ENCODE measurements at places on chromosomes 2 and 18.
A peak's percentile ranks its signal among the peaks of the same experiment; 100 is the strongest.

- DNase-seq, result no peak
Measured at GRCh38 chr2:230429513-230429912, 13.5 kb downstream of the SP100 start.

DNA sequence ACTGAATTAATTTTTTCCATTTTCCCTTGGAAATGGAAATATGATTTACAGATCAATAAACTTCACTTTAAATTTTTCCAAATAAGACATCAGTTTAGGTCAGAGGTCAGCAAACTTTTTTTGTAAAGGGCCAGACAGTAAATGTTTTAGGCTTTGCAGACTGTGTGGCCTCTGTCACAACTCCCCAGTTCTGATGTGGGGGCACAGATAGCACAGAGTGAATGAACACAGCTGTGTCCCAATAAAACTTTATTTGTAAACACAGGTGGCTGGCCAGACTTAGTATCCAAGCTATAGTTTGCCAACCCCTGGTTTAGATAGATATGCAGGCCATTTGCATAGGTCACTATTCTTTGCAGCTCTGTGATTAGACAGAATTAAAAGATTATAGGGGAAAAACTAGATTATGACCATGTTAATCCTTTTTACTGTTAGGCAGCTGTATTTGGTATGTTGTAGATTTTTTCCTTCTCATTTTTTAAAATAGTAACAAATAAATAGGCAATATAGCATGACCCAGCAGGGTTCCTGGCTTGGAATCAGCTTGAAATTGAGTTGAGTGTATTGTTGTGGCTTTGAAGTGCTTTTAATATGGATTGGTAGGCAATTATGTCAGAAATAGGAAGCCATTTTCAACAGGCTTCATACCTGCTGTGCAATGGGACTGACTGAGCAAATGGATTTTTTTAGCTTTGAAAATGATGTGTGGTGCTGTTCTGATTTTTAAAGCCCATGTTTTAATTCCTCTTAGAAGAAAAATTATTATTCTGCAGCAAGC lies 59.7 kb downstream of the WDSUB1 start:
- DNase-seq, result no peak

DNA sequence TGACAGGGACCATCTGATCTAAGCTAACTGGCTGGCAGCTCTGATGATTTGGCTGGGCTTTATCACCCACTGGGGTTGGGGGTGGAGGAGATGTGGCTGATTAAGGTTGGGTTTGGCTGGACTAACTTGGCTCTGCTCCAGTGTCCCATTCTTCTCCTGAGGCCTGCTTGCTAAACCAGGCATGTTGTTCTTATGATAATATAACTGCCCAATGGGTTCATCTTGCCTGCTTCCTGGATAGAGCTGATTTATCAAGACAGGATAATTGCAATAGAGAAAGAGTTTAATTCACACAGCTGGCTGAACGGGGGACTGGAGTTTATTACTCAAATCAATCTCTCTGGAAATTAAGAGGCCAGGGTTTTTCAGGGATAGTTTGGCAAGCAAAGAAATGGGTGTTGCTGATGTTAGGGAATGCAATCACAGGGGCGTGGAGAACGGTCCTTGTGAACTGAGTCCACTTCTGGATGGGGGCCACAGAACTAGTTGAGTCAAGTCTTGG lies 150.4 kb downstream of the PTH2R start:
- DNase-seq, result no peak

DNA sequence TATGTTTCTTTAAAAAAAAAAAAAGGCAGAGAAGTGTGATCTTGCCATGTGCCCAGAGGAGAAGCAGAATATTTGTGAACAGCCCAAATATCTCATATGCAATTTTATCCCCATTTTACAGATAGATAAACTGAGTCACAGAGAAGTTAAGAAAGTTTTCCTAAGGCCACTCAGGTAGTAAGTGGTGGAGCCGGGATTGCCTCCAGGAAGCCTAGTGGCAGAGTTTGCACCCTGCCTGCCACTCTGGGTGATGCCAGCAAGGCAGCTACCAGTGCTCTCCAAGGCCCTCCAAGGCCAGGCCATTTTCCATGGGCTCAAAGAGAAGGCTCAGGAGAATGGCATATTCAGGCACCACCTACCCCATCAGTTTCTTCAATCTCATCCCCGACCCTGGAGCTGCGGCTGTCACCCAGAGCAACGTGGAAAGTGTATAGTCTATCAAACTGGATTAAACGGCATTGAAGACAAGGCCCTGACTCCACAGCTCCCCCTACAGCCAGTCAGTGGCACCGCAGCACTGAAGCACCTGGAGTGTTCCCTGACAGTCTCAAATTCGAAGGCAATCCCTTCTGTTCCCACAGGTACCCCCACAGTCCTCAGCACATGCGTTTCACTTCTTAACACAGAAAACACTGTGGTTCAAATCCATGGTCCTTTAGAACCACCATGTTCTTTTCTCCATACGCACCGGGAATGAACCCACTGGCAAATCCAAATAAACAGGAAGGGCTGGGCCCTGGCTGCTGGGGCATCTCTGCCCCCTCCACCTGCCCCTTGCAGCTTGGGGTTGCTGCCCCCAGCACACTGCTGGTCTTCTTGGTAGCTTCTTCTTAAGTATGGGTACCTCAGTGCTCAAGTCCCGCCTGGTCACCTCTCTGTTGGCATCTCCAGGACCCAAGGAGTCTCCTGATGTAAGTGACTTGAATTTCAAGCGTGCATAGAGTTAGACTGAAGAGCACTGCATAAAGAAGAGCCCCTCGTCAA lies 175.3 kb downstream of the INHBB start:
- no peak for DNase-seq

- DNase-seq, result no peak
Measured at GRCh38 chr18:9619056-9619455, 4.7 kb upstream of the PPP4R1 start.

DNA sequence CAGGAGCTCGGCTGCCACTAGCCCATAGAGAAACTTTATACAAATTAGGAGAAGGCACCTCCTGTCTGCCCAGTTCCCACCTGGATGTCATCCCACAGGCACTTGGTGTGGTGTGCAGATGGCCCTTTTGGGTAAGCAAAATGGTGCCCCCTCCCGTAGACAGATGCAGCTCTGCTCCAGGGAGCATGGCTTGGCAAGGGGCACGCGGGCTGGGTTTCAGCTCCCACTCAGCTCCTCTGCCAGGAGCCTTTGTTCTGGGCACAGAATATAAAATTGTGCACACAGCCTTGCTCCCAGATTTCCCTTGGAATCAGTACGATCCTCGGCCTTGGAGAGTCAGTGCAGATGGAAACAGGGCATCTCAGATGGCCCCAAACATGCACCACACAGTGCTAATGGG lies 20.3 kb upstream of the KCNF1 start:
- no peak for DNase-seq

GRCh38 chr2:47321411-47322031 lies 81.4 kb upstream of the MSH2 start:
- DNase-seq, result peak; percentile 5
